ENCODE measurements at places on chromosomes 12 and 14.

- no peak for DNase-seq
Measured at GRCh38 chr14:80784820-80785219, 156.7 kb downstream of the CEP128 start.

GRCh38 chr12:109510196-109510595 is 32.8 kb downstream of the UBE3B start:
- no peak for DNase-seq

DNA sequence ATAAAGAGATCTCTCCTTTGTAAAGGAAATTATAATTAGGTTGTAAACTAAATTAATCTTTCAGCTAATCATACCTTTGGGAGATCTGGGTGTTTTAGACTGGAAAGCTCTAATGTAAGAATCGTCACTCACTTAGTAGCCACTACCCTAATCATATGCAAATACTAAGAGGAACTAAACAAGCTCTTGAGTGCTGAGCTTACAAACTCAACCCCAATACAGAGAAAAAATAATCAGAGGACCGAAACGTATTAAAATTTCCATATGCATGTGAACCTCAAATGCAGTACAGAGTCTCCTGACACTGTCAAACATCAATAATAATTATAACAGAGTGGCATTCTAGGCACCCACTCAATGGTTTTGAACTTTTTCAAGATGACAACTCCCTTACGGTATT is 235.3 kb upstream of the FOXN3 start:
- no peak for DNase-seq

DNA sequence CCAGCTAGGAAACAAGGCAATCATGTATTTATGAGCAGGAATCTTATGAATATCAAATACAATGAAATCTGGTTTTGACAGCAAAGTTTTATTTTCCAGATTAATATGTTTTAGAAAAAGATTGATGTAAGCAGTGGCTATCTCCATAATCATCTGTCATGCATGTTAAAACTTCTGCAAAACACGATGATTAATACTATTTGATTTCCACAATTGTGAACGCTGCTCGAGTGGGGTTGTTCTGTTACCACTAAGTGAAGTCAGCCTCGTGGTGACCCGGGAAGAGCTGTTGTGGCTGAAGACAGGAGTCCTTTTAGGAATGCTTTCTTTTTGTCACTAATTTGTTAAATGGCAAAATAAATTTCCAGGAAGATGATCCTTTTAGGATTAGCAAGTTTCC is 9.4 kb downstream of the CFAP251 start:
- DNase-seq = no peak

DNA sequence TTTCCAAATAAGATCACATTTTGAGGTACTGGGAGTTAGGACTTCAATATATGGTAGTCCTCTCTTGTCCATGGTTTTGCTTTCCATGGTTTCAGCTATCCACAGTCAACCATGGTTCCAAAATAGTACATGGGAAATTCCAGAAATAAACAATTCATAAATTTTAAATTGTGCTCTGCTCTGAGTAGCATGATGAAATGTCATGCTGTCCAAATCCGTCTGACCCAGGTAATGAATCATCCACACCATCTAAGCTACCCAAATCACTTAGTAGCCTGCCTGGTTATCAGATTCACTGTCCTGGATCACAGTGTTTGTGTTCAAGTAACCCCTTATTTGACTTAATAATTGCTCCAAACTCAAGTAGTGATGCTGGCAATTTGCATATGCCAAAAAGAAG is 197.9 kb downstream of the TMTC3 start:
- no peak for DNase-seq

DNA sequence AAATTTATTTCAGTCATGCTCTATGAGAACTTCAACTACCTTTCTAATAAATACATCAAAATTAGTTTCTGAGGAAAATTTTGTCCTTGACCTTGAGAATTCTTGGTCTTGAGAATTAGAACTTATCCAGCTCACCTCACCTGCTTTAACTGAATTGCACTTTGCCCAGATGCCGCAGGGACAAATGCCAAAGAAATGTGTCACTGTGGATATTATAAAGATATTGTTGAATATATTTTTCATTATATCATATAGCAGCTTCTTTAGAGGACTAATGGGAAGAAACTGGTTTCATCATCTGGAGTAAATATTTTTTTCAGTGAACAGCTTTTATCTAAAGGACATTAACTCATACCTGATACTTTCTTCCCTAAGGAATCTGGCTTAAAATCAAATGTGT is 54.1 kb downstream of the LRP6 start:
- no peak for DNase-seq

DNA sequence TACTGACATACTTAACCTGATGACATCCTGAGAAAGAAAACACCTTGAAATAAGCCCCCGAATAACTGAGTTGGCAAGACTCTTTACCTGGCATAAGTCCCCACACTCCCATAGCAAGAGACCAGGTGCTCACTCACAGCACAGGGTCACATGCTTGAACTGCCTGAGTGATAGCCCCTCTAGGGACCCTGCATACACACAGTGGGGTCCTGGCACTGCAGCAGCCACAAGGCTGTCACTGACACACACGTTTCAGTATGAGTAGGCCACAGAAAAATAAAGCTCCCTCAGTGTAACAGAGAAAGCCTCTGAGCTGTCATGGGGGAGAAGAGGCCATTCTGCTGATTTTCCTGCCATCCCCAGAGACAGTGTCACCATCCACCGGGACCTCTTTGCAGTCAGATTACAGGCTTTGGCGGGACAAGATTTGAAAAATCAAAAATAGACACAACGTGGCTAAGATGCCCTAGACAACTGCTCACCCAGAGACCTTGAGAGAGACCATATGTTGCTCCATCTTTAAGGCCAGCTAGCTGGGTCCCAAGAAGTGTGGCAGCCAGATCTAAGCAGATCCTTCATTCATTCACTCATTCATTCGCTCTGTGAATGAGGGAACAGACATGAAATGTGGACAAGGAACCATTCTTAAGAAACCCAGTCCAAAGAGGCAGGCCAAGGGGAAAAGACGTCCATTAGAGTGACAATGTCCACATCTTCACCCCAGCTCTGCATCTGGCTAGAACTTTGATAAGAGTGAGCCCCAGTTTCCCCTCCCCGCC is 1.6 kb downstream of the SCARB1 start:
- no peak for DNase-seq

- DNase-seq = no peak
Measured at GRCh38 chr12:50572287-50572686, 67.5 kb downstream of the DIP2B start.

DNA sequence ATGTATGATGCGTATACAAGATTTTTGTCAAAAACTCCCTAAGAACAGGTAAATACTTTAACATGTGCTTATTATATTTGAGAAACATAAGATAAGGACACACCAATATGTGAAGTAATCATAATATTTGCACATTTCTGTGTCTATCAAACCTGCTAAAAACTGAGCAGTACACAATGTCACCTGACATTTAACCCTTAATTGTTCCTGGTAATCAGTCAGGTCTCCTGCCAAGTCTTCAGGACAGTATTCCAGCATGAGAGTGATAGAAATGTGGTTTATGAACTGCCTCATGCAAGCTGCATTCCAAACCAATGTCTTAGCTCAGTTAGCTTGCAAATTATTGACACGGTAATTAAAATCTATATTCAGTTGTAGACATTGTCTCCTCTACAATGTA is 4.2 kb downstream of the SOX5 start:
- DNase-seq = no peak

DNA sequence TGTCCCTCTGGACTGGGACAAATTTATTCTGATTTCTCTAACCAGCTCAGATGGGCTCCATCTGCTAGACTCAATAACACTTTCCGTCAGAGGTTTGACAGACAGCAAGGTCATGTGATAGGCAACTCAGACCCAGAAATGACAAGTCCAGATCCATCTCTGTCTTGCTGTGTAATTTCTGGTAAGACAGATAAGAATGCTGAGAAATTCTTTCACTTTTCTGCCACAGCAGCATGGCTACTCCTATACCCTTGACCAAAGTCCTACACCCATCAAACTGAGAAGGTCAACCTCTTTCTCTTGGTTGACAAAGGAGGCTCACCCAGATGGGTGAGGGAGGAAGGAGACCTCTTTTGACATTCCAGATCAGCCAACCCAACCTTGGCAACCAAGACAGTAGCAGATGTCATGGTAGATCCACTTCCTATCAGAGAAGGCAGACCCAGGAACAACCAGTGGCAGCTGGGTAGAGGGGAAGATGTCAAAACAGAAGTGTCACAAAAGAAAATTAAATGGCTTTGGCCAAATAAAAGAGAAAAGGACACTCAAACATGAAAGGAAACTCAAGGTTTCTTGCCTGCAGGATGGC is 36.9 kb upstream of the PRKAB1 start:
- no peak for DNase-seq

- no peak for DNase-seq
Measured at GRCh38 chr12:124524231-124524925, 43.0 kb downstream of the NCOR2 start.

- no peak for DNase-seq
Measured at GRCh38 chr14:101024686-101025085, 121.2 kb upstream of the RTL1 start.

DNA sequence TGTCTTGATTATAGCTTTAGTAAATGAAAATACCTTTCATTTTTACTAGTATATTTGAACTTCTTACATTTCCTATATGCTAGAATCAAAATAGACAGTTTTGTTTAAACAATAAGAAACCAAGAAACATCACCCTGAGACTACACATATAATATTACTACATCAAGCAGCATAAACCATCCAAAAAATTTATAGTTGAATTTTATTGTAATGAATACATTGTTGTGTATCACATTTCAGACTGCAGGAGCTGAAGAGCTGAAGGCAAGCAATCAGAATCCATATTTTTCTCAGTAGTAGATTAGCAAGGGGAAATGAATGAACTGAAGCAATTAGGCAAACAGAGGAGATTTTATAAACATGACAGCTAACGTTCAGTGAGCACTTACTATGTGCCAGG is 379.2 kb downstream of the BTG1 start:
- no peak for DNase-seq

DNA sequence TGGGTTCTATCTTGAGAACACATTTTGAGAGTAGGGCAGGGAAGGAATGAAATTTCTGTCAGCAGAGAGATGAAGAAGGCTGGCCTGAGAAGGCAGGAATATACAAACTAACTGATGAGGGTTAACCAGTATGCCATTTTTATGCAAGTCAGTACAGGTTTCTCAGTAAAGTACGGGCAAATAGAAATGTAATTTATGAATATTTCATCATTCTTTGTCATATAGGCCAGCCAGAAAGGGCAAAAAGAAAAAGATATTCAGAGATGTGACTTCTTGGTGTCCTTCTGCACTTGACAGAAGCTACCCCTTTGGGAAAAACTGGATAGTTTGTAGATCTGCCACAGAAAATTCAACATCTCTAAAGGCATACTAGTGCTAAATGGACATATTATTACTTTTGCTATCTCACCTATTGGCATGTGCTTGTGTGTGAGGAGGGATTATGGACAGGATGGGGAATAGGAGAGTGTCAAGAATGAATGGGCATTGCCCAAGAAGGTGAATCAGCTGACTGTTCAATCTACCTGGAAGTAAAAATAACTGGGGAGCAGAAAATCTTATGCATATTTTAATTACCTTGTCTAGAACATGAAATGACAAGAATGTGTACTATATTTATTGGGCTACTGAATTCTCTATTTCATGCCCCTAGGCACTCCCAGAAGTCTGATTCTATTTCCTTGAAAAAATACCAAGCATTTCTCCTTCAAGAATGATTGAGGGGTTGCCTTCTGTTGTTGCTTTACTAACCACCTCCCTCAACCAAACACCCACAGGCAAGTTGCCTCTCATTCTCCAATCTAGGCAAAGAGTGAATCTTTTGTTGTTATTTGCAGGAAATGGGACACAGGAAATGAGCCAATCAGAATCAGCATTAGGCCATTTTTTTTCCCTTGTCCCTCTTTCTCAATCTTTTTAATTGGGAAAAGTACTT is 175.1 kb upstream of the SLC38A2 start:
- DNase-seq = no peak

DNA sequence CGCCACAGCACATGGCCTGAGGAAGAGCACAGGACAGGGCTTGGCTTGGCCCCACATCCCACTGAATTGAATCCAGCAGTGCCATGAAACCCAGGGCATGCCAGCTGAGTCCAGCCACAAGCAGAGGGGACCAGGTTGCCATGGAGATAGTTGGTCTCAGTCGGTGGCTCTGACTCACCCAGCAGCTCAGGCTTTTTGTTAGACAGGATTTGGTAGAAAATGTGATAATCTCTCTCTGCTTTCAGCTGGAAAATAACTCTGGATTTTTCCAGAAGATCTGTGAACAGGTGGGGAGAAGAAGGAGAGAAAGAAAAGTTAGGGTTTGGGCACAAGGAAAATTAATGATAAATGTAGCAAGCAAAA is 4.8 kb downstream of the MYH7 start:
- DNase-seq = no peak

GRCh38 chr14:56004323-56004722 is 113.9 kb upstream of the PELI2 start:
- no peak for DNase-seq

DNA sequence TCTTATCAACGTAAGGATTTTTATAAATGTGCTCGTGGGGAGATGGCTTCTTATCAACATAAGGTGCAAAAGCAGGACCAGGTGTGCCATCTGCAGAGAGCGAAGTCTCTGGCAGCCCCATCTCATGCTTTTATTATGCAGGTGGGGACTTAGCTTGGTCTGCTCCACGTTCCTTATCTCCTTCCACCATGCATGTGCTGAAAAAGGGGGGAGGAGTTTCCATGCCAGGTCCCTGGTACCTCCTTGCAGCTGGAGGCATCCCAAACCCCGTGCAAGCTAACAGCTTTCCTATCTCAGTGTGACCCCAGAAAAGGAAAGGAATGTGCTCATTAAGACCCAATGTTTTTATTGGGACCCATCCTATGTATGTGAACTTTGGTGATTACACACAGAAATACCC is 608.5 kb downstream of the TMEM121 start:
- DNase-seq = no peak

DNA sequence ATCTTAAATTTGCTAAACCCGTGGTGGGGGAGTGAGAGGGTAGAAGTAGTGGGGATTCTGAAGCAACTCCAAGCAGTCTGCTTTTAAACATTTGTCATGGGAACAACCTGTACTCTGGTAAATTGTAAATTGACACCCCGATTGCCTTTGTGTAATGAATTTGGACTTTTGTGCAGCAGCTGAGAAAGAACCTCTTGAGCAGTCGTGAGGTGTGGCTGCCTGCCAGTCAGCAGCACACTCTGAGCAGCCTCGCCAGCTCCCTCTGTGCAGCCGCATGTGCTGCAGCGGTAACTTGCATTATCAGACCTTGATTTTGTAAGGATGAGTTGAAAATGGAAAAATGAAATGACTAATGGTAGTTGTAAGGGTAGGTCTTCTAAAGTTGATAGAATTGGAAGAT is 74.3 kb downstream of the SUSD6 start:
- DNase-seq = no peak

DNA sequence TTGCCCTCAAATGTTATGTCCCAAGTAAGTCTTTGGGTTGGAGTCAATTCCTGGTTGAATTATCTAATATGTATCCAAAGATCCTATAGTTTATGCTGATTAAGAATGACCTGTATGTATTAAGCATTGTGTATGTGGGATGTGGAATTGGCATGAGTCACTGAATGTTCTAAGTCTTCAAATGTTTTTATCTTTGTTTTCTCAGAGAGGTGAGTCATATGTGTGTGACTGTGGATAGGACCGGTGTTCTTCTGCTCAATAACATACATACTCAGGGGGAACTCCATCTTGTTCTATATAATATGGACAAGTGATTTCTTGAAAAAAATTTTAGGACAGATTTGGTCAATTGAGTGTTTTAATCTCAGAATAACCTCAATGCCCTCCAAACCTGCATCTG is 57.9 kb downstream of the NAV3 start:
- no peak for DNase-seq

- DNase-seq = no peak
Measured at GRCh38 chr12:73342733-73343132, 1070.6 kb downstream of the TRHDE start.

- DNase-seq = peak; percentile 87
Measured at GRCh38 chr12:122891661-122892525, 4.0 kb downstream of the VPS37B start.
